ENCODE measurements at places on chromosomes 12 and 14.

DNA sequence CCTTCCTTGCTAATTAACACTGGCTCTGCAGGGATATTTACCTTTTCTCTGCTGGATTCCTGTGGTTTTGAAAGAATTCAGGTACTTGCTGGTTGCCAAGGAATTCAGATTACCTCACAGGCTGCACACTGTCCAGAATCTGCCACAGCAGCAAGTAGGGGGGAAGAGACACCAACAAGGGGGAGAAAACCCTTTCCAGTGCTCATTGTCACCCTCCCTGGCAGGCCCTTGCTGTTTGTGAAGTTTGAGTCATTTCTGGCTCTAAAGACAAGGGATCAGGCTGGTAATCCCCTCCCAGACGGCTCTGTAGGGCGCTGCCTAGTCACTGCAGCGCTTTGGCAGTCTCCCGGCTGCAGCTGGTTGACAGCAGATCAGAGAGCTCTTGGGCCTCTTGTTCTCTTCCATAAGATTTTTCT, 50.8 kb downstream of the TTLL5 start:
- DNase-seq: no peak

GRCh38 chr14:99803803-99804202, 10.6 kb downstream of the EML1 start:
- DNase-seq: no peak

DNA sequence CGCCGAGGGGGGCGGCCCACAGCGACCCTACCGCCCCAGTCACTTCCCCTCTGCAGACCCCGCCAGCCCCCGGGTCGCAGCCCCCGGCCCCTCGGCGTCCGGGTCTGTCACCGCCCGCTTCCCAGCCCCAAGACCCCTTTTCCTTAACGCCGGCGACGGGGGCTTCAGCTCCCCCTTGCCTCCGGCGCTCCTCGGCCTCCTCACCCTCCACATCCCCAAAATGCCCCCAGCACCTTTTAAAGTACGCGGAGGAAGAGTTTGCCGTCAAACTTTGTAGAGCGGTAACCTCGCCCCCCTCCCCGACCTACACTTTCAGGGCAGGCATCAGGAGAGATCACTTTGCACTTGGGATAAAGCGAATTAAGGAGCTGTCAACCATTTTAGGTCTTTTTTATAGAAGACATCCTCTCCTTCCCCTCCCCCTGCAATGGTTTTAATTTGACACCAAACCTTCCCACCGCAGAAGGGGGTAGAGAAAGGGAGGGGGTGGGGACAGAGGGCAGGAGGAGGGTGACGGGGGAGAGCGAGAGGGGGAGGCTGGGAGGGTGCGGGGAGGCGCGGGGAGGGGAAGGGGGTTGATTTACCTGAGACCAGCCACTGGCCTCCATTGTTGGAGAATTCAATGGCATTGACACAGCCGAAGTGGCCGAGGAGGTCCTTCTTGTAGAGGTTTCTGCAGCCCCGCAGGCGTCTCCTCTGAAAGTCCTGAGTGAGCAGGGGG, 578 bp downstream of the DCAF5 start:
- DNase-seq: peak; percentile 76

DNA sequence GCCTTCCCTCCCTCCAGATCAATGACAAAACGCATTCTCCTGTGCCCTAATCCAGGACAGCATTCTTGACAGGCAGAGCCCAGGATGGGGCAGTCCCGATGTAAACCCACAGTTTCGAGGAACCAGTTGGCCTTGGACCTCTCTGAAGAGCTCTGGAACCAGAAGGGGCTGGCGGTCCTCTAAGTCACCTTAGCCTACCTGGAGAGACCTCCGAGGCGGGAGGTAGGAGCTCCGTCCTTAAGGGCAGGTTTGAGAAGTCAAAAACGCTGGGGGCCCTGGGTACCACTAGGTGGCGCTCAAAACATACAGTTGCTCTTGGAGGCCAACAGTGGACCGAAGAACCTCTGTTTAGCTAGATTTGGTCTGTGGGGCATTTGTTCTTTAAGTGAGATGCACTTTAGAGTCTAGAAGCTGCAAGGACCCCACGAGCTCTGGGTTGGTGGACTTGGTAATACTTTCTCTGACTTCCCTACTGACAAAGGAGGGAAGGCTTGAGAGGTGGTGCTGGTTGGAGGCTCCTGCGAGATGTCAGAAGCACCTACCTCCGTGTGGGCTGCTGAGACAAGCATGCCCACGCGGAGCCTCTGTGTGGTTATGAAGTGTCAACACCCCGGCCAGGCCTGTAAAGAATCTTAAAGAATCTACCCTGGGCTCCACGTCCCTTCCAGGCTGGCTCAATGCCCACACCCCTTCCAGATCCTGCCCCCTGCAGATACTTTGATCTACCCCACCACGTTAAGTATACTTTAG, 74.8 kb upstream of the CHST11 start:
- peak; percentile 89 for DNase-seq

DNA sequence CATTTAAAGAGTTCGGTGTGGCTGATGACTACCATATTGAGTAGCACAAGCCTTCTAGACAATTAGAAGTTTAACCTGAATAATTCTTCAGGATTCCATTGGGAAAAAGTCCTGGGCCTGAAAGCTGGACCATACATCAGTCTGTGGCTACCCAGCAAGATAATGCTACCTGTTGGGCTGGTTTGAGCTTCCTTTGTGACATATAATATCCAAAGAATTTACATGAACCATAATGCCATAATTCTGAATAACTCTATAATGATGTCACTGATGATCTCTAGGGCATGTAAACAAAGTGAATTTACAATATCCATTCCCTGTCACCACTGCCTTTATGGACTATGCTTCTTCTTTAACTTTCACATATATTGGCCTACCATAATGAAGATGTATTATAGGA, 3.8 kb upstream of the YBX3 start:
- DNase-seq: no peak

GRCh38 chr12:50419112-50419909, 18.6 kb downstream of the LARP4 start:
- no peak for DNase-seq

GRCh38 chr14:31590206-31590605, 29.0 kb downstream of the NUBPL start:
- no peak for DNase-seq

DNA sequence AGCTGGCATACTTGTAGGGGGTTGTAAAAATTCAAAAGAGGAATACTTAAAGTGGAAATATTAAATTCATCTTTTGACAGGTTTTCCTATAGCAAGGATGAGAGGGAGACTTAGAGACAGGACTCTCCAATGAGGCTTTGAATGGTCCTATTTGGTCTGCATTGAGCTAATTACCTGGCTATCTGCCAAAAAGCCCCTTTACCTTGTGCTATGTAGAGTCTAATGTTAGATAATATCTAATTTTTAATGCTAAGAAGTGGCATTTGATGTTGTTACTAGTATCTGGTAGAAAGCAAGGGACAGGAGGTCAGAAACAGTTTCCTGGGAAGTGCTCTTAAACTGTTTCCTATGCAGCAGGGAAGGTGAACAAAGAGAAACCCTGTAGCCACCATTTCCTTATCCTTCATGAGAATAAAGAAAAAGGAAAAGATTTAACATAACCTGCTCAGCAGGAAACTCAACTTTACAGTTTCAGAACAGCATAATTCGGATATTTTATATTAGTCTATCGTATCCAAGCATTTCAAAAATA, 550.0 kb downstream of the SOX5 start:
- no peak for DNase-seq

- no peak for DNase-seq
Measured at GRCh38 chr12:119678459-119678858, 10.5 kb downstream of the PRKAB1 start.

DNA sequence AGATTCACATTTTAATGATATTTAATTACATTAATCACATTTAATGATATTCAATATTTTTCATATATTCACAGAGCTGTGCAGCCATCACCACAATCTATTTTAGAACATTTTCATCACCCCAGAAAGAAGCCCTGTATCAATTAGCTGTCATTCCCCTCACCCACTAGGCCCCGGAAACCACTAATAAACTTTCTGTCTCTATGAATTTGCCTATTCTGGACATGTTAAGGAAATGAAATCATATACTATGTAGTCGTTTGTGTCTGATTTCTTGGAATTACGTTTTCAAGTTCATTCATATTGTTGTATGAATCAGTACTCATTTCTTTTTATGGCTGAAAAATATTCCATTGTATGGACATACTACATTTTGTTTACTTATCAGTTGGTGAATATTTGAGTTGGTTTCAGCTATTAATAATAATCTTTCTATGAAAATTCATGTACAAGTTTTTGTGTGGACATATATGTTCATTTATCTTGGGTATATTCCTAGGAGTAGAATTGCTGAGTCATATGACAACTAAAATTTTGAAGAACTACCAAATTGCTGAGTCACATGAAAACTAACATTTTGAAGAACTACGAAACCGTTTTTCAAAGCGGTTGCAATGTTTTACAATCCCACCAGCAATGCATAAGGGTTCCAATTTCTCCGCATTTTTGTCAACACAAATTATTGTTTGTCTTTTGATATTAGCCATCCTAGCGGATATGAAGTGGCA, 11.7 kb upstream of the OTOGL start:
- DNase-seq: peak; percentile 2

- DNase-seq: no peak
Measured at GRCh38 chr14:104117341-104118005, 20.9 kb upstream of the KIF26A start.

DNA sequence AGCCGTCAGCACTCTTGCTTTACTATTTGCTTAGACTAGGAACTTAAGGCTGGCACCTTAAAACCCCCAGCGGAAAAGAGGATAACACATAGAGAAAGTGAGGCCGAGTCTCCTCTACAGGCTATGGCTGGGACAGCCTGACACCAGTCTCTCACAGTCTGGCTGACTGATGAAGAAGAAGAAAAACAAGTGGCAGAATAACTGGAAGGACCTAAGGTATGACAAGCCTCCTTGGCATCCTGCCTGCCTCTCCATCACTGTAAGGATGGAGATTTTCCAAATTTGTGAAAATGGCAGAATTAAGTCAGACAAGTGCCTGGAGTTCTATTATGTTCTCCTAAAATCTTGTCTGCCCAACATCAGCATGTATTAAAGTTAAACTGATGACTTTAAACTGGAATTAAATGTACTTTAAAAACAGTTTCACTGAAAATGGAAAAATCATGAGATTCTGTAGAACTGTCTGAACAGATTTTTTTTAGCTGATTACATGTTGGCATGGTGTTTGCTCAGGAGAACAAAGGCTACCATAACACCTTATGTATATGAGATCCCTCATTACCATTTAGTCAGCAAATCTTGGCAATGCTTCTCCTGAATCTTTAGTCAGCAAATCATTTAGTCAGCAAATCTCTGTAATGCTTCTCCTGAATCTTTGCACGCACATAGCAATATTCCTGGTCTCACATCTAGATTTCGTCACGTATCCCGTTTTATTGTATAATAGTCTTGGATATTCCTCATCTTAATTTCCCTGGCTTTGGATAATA, 140.3 kb upstream of the AEBP2 start:
- no peak for DNase-seq

DNA sequence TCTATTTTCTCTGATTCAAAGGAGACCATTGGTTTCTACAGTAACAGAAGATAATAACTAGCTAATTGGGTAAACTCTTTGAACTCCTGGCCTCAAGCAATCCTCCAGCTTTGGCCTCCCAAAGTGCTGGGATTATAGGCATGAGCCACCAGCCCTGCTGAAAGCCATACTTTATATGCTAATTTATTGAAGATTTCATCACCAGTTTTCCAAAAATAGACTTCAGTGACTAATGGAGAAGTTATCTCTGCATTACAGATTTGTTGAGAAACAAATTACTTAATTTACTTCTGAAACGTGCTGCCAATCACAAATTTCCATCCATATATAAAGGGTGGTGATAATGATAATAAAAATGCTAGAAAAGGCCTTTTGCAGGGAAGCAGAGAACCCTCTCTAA, 1758.1 kb upstream of the SEL1L start:
- no peak for DNase-seq

DNA sequence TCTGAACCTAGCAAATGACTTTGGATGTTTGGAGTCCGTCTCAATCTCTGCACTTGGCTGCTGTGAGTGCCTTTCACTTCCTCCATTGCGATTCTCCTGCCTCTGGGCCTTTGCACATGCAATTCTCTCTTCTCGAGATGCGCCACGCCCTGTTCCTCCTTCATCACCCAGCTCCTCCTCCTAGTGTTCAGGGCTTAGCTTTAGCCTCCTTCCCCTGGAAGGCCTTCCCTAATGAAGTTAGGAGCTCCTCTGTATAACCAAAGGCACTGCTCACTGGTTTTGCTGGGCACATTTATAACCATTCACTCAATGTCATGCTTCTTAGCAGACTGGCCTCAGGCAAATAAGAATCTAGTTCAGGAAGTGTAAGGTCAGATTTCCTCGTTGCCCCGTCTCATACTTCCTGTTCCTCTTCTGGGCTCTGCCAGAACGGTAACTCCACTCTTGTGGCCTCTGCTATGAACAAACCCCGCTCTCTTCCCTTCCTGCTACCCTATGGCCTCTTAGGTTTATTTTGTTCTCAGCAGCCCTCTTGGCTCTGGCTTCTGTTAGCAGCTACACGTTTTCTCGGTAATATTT, 171.4 kb downstream of the CRADD start:
- DNase-seq: no peak

DNA sequence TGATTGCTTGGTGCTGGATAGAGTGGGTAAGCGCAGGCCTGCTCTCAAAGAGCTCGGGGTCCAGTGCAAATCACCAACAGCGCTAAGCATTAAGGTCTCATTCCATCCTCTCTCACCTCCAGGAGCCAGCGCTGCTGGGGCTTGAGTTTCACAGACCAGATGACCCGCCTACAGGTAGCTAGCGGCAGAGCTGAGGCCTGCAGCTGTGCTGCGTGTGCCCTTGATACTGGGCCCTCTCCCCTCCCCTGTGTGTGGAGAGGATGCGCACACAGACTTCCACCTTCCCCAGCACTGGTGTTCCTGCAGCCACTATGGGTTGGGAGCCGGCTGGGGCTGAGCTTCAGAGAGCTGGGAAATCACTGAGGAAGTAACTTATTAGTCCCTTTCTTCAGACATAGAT, 149.9 kb downstream of the CALM1 start:
- DNase-seq: no peak

DNA sequence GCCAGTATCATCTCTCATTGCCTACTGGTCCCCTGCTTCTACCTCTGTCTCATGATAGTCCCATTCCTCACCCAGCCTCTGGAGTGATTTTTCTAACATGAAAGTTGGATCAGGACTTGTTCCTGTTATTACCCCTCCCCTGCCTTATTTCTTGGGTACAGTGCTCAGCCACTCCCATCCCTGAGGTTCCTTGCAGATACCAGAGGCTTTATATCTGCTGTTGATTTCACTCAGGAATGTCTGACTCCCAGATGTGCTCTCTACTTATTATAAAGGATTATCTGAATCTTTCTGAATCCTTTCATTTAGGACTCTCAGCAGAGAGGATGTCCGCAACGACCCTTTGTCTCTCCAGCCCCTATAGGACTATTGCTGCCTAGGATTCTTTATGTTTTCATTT, 111.2 kb downstream of the LRRK2 start:
- no peak for DNase-seq

GRCh38 chr12:46357438-46358324, 14.9 kb downstream of the SLC38A2 start:
- DNase-seq: no peak

GRCh38 chr12:58386136-58386535, 444.8 kb downstream of the ATP23 start:
- DNase-seq: no peak

GRCh38 chr12:64997858-64998257, 123.2 kb downstream of the WIF1 start:
- no peak for DNase-seq
